ENCODE measurements at places on chromosomes 4 and X. TPM values are rescaled to one million over a fixed set of nuclear protein-coding genes. Genes with fewer than 3 reads are reported as not detected.

FAM241A gene
- total RNA-seq = 0.85 TPM

STPG2 gene
- 0.14 TPM for total RNA-seq

GPR50 gene
- not detected for total RNA-seq

SLC4A4 gene
- total RNA-seq = 25.9 TPM

FAM156A gene
- total RNA-seq = 8.8 TPM

CCDC120 gene
- 0.09 TPM for total RNA-seq

XKRX gene
- under 0.01 TPM for total RNA-seq

LRAT gene
- under 0.01 TPM for total RNA-seq

SLC9A7 gene
- total RNA-seq = 36.0 TPM

GPRASP2 gene
- 16.0 TPM for total RNA-seq

Data from smooth muscle cell of bladder (primary cell).